Endothelial cell (in vitro differentiated cells): ENCODE measurements at places on chromosomes 13 and 19.

DNA sequence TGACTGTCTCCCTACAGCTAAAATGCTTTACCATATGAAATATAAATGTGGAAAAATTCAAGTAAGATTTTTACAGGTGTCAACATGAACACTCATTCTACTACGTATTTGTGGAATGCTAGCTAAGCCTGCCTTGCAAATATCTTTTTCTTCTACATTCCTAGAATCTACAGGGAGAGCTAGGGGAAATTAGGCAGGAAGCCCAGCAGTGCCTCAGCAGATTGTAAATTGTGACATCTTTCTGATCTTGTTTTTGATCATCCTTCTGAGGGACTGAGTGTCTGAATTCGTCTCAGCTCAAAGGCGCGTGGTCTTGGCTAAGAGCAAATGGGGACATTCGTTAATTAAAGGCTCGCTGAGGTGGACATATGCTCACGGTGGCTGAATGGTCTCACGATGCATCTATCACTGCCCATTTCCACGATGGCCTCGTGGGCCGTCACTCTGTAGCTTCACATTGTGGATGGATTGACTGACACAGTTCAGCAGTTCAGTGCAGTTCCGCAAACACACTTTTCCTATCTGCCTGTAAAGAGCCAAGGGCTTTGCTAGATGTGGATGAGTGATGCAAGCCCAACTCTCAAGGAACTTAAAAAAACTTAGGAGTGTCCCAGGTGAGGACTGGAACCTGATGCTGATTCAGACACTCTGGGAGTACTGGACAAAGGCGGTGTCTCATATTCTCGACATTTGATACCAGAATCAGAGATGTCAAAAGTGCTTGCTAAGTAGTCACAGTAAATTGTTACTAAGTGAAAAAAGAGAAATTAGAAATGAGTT lies 562.5 kb downstream of the EFNB2 start:
- no peak for DNase-seq

GRCh38 chr13:46565808-46566750 lies 13.1 kb downstream of the LRCH1 start:
- no peak for DNase-seq

- no peak for DNase-seq
Measured at GRCh38 chr19:31975461-31975860, 369.9 kb upstream of the ZNF507 start.

DNA sequence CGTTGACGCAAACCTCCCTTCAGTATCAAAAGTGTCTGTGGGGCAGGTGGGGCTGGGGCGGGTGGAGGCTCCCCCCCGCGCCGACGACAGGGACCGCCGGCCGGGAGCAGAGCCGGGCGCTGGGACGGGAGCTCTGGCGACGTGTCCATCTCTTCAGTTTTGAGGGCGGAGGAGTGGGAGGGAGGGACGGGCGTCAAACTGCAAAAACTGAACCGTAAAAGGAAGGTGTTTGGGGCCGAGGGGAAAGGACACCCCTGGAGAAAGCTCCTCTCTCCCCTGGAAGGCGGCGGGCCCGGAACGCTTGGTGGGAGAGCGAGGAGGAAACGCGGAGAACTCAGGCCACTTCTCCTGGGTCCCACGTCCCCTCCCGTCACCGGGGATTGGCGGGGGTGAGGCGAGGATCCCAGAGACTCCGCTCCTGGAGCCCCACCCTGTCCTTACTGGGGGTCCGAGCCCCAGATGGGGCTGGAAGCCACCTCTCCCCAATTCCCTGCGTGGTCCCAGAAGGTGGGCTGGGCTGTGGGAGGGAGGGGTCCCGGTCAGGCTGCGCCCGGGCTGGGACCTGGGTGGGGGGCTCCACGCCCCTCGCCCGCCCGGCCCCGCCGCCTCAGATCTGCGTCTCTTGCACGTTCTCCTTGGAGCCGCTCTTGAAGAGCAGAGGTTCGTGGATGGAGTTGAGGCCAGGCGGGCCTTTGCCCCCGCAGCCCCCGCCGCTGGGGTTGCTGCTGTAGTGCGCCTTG lies 3.4 kb upstream of the ASPDH start:
- DNase-seq, result no peak

GRCh38 chr19:41545547-41545946 lies 30.4 kb upstream of the CEACAM21 start:
- no peak for DNase-seq

DNA sequence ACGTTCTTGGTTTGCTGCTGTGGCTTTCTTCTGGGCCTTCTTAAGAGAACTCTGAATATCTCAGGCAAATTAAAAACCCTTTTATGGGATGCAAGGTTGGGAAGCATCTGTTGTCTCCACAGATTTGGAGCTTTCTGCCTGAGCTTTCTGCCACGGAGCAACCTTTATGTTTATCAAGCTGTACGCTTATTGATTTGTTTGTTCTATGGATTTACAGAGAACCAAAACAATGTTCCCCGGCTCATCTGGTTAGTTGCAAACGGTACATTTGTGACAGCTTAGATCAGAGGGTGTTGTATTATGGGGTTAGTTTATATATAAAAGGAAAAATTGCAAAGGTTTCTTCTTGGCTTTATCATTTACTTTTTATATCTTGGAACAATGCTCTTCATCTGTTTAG lies 479.6 kb downstream of the DIAPH3 start:
- no peak for DNase-seq

GRCh38 chr13:34044660-34045080 lies 226.7 kb downstream of the RFC3 start:
- DNase-seq, result no peak

GRCh38 chr19:8441725-8442544 lies 2.8 kb upstream of the HNRNPM start:
- no peak for DNase-seq

GRCh38 chr19:28142258-28142657 lies 1070.7 kb downstream of the UQCRFS1 start:
- DNase-seq, result no peak

DNA sequence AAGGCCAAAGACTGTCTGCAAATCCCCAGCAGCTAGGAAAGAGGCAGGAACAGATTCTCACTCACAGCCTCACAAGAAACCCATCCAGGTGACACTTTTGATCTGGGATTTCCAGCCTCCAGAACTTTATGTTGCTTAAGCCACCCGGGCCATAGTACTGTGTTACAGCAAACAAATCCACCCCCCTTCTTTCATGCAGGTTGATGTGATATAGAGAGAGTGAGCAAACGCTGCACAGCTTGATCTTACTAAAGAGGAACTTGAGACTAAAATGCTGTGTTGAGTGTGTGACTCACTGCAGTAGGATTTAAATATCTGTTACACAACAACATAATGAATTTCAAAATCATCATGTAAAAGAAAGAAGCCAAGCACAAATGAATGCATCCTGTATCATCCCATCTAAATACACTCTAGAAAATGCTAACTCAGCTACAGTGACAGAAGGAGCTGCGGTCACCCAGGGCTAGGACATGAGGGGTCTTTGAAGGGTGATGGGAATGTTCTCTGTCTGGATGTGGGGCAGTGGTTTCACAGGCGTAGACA lies 32.2 kb downstream of the RCBTB2 start:
- no peak for DNase-seq

DNA sequence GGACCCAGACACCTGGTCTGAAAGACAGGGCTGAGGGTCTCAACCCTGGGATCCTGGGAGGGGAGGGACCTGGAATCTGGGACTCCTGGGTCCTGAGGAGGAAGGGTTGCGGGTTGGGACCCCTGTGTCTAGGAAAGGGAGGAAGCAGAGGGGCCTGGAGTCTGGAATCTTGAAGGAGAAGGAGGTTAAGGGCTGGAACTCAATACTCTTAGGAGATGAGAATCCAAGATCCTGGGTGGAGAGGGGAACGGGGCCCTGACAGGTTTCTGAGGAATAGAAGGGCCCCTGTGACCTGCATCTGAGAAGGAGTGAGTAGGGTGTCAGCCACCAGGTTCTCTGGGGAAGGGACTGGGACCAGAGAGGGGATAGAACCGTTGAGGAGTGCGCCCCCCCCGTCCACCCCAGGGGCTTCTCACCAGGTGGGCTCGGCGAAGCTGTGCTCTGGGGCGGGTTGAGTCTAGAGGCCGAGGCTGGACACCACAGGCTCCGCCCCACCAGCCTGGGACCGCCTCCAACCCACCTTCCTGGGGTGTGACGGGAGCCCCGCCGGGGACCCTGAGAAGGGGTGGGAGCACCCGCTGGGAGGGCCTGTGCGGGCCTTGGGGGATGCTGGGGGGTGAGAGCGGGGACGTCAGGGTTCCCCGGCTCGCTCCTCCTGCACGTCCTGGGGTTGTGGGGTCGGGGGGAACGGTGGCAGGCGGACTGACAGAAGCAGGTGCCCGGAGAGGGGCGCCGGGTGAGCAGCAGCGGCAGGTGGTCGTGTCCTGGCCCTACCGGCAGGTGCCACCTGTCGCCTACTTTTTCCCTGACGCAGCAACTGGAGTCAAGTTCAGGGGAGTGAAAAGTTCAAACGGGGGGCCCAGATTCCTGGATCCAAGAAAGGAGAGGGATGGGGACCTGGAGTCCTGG lies at the start of gene MAMSTR:
Gene MAMSTR (minus strand): TSS at position 463 of the 909 bp plus-strand sequence. CDS start 694 bp downstream, outside the sequence.
- no peak for DNase-seq

GRCh38 chr13:61084988-61085387 lies 330.7 kb downstream of the PCDH20 start:
- no peak for DNase-seq

GRCh38 chr13:30338331-30338851 lies 31.0 kb upstream of the KATNAL1 start:
- DNase-seq, result no peak

GRCh38 chr13:60286707-60287106 lies 110.3 kb upstream of the TDRD3 start:
- DNase-seq, result no peak

DNA sequence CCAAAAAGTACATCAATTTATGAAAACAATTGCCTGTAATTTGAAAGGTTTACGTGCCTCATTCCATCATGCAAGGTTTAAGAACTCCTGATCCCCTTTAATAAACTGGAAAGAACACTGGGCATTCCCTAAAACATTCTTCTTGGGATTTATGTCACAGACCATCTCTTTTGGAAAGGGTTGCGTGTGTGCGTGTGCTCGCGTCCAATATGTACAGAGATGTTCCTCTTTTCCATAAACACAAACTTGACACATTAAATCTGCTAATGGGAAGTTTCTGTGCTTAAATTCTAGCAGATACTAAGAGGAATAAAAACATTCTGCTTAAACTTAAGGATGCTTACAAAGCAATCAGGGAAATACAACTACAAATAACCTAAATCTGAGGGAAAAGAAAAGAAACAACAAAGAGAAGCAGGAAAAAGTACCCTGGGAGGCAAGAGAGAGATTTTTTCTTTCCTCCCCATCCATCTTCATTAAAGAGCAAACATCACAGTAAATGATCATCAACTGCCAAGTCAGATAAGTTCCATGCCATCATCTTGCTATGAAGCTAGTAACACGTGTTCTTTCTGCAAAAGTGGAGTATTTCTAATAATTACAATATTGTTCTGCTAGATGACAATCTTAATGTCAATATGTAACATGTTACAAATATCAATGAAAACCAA lies 83.7 kb downstream of the STK24 start:
- DNase-seq, result no peak

DNA sequence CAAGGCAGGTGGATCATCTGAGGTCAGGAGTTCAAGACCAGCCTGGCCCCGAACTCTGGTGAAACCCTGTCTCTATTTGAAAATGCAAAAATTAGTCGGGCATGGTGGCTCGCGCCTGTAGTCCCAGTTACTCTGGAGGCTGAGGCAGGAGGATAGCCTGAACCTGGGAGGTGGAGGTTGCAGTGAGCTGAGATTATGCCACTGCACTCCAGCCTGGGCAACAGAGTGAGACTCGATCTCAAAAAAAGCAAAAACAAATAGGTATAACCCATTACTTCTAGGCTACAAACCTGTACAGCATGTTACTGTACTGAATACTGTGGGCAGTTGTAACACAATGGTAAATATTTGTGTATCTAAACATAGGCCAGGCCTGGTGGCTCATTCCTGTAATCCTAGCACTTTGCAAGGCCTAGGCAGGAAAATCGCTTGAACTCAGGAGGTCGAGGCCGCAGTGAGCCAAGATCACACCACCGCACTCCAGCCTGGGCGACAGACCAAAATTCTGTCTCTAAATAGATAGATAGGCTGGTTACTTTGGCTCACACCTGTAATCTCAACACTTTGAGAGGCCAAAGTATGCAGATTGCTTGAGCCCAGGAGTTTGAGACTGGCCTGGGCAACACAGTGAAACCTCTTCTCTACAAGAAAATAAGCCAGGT lies 63.5 kb downstream of the MYO9B start:
- DNase-seq, result no peak

DNA sequence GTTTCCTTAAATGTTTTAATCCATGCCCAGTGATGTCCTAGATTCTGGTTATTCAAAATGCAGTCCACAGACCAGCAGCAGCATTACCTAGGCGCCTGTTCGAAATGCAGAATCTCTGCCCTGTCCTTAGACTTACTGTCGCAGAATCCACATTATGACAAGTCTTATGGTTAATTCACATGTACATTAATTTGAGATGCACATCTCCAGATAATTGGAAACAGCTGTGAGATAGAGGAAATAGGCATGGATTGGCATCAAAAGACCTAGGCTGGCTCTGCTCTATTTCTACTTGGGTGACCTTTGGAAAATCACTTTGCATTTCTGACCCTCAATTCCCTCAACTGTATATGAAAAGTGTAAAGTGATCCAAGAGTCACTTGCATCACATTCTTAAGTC lies 700.7 kb downstream of the DIAPH3 start:
- DNase-seq, result no peak

GRCh38 chr13:106373304-106373988 lies 162.0 kb downstream of the EFNB2 start:
- no peak for DNase-seq

- no peak for DNase-seq
Measured at GRCh38 chr19:35083691-35084508, 31.7 kb upstream of the FXYD3 start.

GRCh38 chr19:495402-496111 lies 729 bp upstream of the MADCAM1 start:
- DNase-seq, result peak; percentile 79

- peak; percentile 79 for DNase-seq
Measured at GRCh38 chr13:107650081-107650701, 565.1 kb downstream of the LIG4 start.
